ENCODE measurements at places on chromosomes 7 and 10. TPM values are rescaled to one million over a fixed set of nuclear protein-coding genes. Genes with fewer than 3 reads are reported as not detected.

UCMA gene
- total RNA-seq = not detected

ADARB2 gene
- total RNA-seq = not detected

CPED1 gene
- 72.0 TPM for total RNA-seq

EVX1 gene
- total RNA-seq = not detected

MRLN gene
- not detected for total RNA-seq

OPALIN gene
- total RNA-seq = not detected

GNAT3 gene
- not detected for total RNA-seq

CCSER2 gene
- 16.0 TPM for total RNA-seq

TMEM196 gene
- total RNA-seq = not detected

AZGP1 gene
- total RNA-seq = not detected

LIPJ gene
- not detected for total RNA-seq

GRM3 gene
- total RNA-seq = not detected

IMPDH1 gene
- total RNA-seq = 101 TPM

PRSS1 gene
- not detected for total RNA-seq

FBXL13 gene
- 1.4 TPM for total RNA-seq

DRGX gene
- total RNA-seq = not detected

AOAH gene
- total RNA-seq = not detected

BHLHA15 gene
- total RNA-seq = not detected
